HT-29 (cell line): ENCODE measurements at places on chromosomes 4 and X. TPM values are rescaled to one million over a fixed set of nuclear protein-coding genes. Genes with fewer than 3 reads are reported as not detected.

The CCKAR gene
- not detected in 2 replicates for total RNA-seq

The RAI2 gene
- not detected in 2 replicates for total RNA-seq

The GLOD5 gene
- 0.63 TPM in 1 of 2 replicates, not detected in the other for total RNA-seq

The SSX4 gene
- not detected in 2 replicates for total RNA-seq

The TMSB15A gene
- total RNA-seq, result not detected in 2 replicates

The NUP54 gene
- total RNA-seq, result 29.1 and 43.6 TPM in 2 replicates

The DCLK2 gene
- total RNA-seq, result not detected in 2 replicates

The MTM1 gene
- total RNA-seq, result 3.2 and 11.9 TPM in 2 replicates

The SLC35A2 gene
- 66.8 and 75.0 TPM in 2 replicates for total RNA-seq

The SERTM2 gene
- not detected in 2 replicates for total RNA-seq

The OTUD6A gene
- not detected in 2 replicates for total RNA-seq

The CASP3 gene
- total RNA-seq, result 5.8 and 7.9 TPM in 2 replicates

The ASB12 gene
- 0.05 TPM in 1 of 2 replicates, not detected in the other for total RNA-seq

The MYOZ2 gene
- not detected in 2 replicates for total RNA-seq

The EDNRA gene
- not detected in 2 replicates for total RNA-seq

The EVC2 gene
- not detected in 2 replicates for total RNA-seq

The RHOXF2 gene
- not detected in 2 replicates for total RNA-seq

The VCX3A gene
- total RNA-seq, result not detected in 2 replicates

The SLC7A11 gene
- total RNA-seq, result 16.6 and 19.7 TPM in 2 replicates

The PDZD4 gene
- 0.33 TPM in 1 of 2 replicates, not detected in the other for total RNA-seq

The CDKL2 gene
- total RNA-seq, result not detected in 2 replicates

The TSPAN7 gene
- not detected in 2 replicates for total RNA-seq

The PRRG3 gene
- total RNA-seq, result not detected in 2 replicates

The WDR19 gene
- total RNA-seq, result 5.8 and 9.6 TPM in 2 replicates

The MAGIX gene
- total RNA-seq, result 12.6 and 13.6 TPM in 2 replicates
